ENCODE measurements at places on chromosomes 6 and 20.
A peak's percentile ranks its signal among the peaks of the same experiment; 100 is the strongest.

DNA sequence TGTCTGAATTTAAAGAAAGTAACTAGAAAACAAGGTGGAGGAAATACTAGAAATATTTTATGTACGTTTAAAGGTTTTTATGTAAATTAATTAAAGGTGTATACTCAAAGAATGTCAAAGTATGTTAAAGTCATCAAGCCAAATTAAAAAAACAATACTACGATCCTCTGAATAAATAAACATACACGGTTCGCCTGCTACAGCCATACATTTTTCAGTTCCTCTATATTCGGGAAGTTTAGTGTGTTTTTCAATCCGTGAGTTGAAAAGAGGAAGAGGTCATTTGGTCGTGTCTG, 626 bp downstream of the STX7 start:
- no peak for DNase-seq

- DNase-seq = no peak
Measured at GRCh38 chr6:162068340-162068739, 659.2 kb downstream of the PRKN start.

- DNase-seq = no peak
Measured at GRCh38 chr6:61886608-61887259, 399.3 kb downstream of the KHDRBS2 start.

DNA sequence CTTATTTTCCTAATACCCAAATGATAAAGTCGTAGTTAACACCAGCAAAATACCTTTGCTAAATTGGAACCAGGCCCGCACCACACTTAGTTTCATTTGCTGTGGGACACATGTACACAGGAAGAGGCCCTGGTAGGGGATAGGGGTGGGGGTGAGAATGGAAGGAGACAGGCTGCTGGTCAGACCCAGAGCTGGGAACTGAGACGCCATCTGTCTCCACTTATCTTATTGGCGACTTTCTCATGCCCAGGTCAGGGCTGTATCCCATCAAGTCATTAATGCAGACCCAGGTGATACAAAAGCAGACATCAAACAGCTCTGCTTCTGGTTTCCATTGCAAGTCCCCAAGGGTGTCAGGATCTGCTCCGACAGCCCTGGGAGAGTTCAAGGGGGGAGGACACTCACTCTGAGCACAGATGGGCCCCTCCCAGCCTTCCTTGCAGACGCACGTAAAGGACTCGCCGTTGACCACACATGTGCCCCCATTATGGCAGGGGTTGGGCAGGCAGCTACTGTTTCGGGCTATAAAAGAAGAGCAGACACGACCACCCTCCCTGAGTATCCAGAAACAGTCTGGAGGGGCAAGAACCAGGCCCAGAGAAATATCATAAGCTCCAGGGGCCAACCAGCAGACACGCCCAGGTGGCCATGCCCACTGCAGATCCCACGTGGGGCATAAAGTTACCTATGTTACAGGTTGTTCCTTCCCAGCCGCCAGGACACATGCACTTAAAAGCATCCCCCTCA, 29.2 kb downstream of the JAG1 start:
- DNase-seq = no peak

DNA sequence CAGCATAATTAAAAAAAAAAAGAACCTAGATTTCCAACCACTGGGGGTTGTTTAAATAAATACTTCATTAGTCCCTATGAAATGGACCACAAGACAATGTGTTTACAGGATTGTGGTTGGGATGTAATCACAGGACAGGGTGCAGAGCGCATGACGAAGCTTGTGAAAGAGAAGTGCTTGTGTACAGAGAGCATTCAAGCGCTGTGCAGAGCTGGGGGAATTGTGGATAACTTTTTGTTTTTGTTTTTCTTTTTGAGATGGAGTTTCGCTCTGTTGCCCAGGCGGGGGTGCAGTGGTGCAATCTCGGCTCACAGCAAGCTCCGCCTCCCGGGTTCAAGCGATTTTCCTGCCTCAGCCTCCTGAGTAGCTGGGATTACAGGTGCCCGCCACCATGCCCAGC, 22.3 kb downstream of the LAMA5 start:
- DNase-seq = no peak

DNA sequence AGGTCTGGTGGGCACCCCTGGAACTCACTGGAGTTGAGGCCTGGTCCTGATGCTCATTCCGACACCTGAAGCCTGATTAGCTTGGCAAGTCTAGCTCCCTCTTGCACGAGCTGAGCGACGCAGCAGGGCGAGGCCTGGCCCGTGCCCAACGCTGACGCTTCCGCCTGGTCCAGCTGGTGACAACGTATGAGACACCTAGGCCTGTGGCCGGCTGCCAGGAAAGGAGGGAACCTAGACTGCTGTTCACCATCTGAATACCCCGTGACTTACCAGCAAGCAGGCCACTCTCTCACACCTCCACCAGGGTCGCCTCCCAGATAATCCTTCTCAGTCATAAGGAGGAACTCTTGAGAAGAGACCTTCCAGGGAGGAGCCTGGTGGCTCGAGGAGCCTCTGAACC, 24.5 kb downstream of the YTHDF1 start:
- no peak for DNase-seq

GRCh38 chr6:130978660-130979396, 84.2 kb downstream of the EPB41L2 start:
- no peak for DNase-seq

- no peak for DNase-seq
Measured at GRCh38 chr6:74333406-74333805, 637.4 kb downstream of the CD109 start.

GRCh38 chr20:41956338-41957074, 338.3 kb upstream of the CHD6 start:
- DNase-seq = no peak

- DNase-seq = no peak
Measured at GRCh38 chr20:61748376-61748775, 317.3 kb downstream of the TAF4 start.

- no peak for DNase-seq
Measured at GRCh38 chr6:83633609-83634008, 75.3 kb downstream of the SNAP91 start.

DNA sequence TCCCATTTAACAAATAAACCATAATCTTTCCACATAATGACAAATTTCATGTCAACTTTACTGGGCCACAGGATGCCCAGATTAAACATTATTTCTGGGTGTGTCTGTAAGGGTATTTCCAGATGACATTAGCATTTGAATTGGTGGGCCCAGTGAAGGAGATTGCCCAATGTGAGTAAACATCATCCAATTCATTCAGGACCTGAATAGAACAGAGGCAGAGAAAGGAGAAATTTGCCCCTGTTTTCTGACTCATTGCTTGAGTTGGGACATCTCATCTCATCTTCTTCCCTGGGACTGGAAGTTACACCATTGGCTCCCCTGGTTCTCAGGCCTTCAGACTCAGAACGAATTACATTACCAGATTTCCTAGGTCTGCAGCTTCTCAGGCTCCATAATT, 142.9 kb downstream of the TPBG start:
- no peak for DNase-seq

GRCh38 chr20:24986436-24987015, 6.0 kb downstream of the APMAP start:
- DNase-seq = no peak

DNA sequence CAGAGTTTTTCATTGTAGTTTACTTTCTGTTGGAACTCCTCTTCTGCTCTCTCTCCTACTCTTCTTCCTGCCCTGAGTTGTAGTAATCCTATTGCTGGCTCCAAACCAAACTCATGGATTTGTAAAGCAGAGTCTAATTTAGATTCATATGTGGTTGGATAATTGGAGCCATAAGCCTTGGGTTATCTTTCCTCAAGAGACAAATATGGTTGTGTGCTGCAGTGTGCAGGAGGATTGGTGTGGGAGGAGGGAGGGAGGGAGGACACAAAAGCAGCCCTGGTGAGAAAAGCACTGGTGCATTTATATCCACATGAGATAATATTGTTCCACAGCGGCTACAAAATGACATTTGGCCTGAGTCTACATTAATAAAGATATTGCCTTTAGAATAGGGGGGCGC, 4.2 kb downstream of the HLA-G start:
- DNase-seq = no peak

- no peak for DNase-seq
Measured at GRCh38 chr20:13857304-13857703, 72.5 kb downstream of the NDUFAF5 start.

GRCh38 chr6:45571159-45571558, 193.4 kb upstream of the SUPT3H start:
- no peak for DNase-seq

- DNase-seq = no peak
Measured at GRCh38 chr20:37741055-37741454, 47.2 kb downstream of the CTNNBL1 start.

DNA sequence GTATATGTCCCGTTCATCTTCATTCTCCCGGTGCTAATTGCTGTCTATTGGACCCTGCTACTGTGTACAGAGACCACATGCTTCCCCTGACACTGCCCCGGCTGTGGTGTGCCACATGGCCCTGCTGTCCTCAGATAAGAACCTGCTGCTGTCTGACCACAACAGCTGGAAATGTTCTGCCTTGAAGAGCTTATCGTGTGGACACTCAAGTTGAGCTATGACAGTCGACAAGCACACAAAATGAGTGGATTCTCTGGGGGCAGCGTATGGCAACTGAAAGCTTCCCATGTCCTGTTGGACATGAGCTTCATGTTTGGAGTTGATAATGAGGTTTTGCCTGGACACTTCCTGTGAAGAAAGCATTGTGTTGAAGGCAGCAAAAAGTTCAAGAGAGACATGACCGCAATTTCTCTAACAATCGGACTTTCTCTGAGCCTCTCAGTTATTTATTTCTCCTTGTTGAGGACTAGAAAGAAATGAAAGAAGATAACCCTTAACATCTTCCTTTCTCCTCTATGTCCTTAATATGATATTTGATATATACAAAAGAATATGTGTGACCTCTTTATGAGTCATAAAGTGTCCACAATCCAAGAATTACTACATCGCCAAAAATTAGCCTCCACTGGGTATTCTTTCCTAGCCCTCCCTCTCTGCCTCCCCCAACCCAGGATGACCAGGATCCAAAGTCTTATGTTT, 187.1 kb upstream of the TCF21 start:
- DNase-seq = no peak

GRCh38 chr6:104682722-104683643, 176.7 kb downstream of the HACE1 start:
- DNase-seq = peak; percentile 27

DNA sequence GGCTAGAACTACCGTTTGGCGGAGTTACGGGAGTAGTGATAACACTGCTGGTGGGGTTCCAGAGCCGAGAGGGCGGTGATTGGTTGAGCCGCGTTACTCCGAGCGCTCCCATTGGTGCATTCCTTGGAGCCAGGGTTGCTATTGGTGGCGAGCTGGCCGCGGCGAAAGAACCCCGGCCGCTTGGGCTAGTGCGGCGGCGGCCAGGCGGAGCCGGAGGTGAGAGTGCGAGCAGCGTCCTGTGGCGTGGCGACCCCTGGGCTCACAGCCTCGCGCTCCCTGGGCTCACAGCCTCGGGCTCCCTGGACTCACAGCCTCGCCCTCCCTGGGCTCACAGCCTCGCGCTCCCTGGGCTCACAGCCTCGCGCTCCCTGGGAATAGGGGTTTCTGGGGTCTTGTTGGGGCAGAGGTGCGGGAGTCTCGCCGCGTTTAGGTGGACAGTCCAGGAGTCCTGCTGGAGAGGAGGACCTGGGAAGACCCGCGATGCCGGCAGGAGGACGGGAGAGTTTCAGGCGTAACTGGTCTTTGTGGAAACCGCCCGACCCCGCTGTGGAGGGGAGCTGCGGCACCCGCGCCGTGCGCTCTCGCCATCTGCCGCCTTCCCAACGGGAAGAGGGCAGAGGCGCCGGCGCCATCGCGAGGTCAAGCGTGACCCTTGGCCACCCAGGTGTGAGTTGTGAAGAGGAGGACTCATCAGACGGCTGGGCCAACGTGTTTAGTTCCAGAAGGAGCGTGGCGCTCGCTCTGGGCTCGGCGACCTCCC, 12.2 kb downstream of the PRDM13 start:
- no peak for DNase-seq

- peak; percentile 2 for DNase-seq
Measured at GRCh38 chr20:8305449-8305978, 173.4 kb downstream of the PLCB1 start.

DNA sequence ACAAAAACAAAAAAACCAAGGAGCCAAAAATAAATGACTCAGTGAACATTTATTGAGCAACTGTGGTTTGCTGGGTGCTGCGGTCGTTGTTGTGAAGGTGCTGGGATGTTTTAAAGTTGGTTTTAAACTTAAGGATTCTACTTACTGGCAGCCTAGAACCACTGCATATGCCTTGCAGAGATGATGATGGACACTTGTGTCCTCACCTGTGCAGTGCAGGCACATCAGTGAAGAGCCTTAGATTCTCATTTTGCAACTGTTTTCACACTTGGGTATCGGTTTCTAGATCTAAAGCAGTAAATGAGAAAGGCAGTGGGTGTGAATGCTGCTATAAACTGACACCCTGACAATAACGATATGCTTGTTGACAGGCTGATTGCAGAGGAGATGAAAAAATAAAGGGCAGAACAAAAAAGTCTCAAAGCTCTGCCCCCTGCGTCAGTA, 68.8 kb downstream of the UTRN start:
- no peak for DNase-seq

DNA sequence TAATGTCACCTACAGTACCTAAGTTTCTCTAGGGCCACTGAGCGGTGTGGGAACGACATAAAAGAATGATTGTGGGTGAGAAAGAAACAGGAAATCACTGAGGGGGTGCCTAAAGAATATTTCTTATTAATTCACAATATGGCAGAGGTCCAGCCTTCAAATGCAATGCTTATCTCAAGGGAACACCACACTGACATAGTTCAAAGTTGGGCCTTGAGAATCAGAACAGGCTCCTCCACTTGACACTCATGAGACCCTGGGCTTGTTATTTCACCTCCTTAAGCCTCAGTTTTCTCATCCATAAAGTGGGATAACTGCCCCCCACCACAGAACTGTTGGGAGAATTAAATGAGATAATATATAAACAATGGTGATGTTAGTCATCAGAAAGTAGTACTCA, 40.4 kb upstream of the ARHGAP18 start:
- no peak for DNase-seq

DNA sequence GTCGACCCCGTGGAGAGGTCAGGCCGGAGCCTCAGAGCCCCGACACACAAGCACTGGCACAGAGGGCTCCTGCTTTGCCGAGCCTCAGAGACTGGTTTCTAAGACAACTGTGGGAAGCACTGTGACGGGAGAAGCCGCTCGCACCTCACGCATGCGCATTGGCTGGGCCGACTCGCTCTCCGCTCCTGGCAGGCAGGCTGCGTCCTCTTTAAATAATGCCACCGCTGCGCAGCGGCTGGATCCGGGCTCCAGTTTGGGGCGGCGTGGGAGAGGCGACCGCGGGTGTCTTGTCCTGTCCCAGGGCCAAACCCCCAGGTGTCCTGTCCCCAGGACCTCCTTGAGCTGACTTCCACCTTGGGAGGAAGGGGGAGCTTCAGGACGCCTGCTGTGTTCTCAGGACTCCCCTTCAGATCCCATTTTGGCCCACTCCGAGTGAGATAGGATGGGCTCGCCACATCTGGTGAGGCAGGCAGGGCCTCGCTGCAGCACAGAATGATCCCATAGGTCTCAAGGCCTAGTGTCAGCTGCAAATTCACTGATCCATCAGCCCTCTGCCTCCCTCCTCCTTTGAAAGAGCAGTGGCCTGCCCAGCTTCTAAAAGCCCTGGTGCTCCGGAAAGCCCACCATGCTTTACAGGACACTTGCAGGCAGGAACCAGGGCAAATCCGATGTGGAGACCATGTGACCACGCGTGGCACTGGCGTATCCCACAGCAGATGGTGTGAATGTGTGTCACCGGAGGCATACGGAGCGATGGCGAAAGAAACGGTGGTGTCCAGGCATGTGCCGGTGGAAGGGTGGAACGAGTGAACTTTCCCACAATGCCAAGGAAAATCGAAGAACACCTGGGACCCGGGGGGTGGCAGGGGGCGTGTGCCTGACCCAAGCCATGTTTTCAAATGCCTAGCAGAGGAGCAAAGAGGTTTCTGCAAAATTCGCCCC, 169.3 kb upstream of the ZNF337 start:
- no peak for DNase-seq
